ENCODE measurements at places on chromosomes 1 and 21.

DNA sequence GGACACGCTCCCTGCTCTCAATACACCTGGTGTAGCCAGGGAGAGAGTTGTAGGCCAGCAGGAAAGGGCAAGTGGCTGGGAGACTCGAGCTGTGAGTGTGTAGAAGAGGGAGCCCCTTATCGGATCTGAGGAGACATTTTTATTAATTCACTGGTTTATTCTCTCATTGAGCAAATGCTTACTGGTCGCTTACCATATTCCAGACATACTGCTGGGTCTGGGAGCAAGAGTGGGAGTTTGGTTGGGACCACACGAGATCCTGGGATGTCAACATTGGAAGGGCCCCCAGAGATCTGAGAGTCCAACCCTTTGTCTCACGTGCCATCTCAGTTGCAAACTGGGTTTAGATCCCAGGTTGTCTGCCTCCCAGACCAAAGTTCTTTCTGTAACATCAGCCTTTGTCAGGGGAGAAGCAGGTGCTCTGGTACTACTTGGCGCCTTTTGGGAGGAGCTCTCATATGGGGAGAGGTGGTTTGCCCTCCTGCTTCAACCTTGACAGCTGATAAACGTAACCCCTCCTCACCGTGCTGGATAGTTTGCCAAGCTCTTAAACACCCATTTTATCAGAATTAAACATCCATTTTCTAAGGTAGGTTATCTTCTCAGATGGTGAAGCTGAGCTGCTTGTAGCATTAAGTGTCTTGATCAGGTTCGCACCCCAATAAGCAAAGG, 742 bp downstream of the TMEM222 start:
- no peak for DNase-seq

GRCh38 chr1:211830328-211831142, at the start of gene LPGAT1:
TSS of gene LPGAT1 (minus strand) at chr1:211830763. CDS start at chr1:211829296, 1,467 bp downstream.
- peak; percentile 77 for DNase-seq

- DNase-seq, result no peak
Measured at GRCh38 chr1:9629445-9630201, 21.9 kb upstream of the PIK3CD start.

DNA sequence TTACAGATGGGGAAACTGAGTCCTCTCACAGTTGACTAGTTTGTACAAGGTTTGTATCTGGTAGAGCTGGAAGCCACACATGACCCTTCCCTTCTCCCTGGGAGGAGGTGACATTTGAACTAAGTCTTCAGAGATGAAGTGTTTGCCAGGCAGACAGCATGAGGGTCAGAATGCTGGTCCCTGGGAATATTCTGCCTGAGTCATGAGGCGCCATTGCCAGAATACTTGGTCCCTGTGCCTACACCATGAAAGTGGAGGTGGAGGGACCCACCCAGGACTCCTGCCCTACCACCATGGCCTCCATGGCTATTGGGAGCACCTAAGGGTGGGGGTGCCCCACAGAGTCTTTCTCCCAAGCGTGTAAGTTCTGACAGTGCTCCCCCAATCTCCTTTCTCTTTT, 7.0 kb downstream of the RPS6KA1 start:
- no peak for DNase-seq

- DNase-seq, result no peak
Measured at GRCh38 chr1:226093621-226094020, 31.1 kb downstream of the H3-3A start.

DNA sequence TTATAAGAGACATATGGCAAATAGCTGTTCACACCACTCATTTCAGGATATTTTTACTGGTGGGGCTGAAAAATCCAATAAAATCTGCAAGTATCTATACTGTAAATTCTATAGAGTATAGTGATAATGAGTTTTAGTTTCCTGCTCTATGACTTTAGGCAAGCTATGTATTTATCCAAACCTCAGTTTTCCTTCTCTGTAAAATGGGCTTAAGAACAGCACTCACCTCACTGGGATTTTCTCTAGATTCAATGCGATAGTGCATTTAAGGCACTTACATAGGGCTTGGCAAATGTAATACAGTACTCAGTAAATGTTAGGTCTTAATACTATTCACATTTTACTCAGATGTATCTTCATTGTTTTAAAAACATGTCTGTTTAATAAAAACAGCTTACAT, 168.7 kb downstream of the ATG4C start:
- DNase-seq, result no peak

DNA sequence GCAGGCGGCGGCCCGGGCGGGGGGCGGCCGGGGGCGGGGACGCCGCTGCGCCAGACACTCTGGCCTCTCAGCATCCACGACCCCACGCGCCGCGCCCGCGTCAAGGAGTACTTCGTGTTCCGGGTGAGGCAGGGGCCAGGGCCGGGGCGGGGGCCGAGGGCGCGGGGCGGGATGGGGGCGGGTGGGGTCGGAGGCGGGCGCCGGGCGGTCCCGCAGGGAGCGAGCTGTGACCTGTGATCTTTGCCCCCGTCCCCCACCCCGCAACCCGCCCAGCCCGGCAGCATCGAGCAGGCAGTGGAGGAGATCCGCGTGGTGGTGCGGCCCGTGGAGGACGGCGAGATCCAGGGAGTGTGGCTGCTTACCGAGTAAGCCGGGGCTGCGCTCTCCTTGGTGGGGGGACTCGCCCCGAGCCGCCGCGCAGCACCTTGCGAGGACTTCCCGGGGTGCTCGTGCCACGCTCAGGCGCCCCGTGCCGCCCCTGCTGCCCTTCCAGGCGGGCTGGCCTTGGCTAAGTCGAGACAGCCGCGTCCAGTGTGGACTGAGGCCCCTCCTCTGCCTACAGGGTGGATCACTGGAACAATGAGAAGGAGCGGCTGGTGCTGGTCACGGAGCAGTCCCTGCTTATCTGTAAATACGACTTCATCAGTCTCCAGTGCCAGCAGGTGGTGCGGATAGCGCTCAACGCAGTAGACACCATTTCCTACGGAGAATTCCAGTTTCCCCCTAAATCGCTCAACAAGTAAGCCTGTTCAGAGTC, 514 bp downstream of the TPRG1L start:
- DNase-seq, result no peak

DNA sequence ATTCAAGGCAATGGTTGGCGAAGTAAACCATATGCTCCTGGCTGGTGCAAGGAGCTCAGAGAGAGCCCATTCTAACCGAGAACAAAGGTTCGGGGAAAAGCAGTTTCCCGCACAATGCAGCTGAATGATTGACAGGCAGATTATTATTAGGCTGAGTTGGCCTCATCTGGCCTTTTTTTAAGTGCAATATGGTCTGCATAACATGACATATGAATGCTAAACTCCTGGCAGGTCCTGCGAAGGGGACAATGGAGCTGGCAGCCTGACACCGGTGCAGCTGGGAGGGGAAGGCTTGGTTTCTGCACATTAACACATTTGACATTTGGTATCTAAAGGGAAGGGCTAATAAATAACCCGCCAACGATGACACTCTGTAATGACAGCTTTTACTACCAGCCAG, 92.0 kb downstream of the MIS18A start:
- no peak for DNase-seq

DNA sequence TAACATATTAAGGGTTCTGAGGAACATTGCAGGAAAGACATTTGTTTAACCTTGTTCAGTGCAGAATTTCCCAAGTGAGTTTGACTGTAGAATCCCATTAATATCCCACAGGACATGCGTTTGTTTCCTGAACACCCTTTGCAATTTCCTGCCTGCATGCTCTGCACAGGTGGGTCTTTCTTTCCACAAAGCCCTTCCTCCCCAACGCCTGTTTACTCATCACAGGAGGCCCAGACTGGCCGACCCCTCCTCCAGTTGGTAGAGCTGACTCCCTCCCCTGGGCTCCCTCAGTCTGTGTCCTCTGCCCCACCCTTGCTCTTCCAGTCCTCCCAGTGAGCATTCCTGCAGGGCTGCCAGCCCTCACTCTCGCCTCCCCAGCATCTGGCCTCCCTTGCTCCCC, 47.5 kb upstream of the CTPS1 start:
- no peak for DNase-seq

DNA sequence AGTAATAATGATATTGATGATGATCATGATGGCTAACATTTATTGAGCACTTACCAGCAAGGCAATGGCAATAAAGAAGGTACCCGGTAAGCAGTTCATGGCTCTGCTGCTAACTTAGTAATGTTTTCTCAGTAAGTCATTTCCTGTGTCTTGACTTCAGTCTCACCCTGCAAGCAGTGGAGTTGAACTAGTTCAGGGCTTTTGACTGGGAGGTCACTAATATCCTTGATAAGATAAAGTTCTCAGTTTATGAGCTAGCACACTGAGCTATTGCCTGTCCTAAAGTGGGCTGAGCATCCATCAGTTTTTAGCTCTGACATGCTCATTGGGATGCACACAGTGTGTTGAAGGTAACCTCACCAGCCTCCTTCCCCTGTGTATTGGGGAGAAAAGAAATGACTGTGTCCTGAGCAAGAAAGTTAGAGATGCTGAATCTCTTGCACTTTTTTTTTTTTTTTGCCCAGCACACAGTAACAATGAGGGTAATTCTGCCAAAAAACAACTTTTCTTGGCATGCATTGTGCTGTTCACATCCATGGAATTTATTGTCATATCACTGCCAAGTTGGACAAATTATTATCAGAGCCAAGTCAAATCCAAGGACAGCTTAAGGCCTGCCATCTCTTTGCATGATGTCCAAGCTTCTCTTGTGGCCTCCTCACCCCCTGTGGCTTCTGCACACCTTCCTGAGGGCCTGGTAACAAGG, 55.5 kb upstream of the GADD45A start:
- DNase-seq, result no peak

GRCh38 chr1:72521659-72522058, 239.3 kb upstream of the NEGR1 start:
- DNase-seq, result no peak

GRCh38 chr21:45129189-45129923, 55.0 kb downstream of the ADARB1 start:
- DNase-seq, result no peak

GRCh38 chr1:85109475-85109874, 61.2 kb upstream of the MCOLN3 start:
- DNase-seq, result peak; percentile 48

DNA sequence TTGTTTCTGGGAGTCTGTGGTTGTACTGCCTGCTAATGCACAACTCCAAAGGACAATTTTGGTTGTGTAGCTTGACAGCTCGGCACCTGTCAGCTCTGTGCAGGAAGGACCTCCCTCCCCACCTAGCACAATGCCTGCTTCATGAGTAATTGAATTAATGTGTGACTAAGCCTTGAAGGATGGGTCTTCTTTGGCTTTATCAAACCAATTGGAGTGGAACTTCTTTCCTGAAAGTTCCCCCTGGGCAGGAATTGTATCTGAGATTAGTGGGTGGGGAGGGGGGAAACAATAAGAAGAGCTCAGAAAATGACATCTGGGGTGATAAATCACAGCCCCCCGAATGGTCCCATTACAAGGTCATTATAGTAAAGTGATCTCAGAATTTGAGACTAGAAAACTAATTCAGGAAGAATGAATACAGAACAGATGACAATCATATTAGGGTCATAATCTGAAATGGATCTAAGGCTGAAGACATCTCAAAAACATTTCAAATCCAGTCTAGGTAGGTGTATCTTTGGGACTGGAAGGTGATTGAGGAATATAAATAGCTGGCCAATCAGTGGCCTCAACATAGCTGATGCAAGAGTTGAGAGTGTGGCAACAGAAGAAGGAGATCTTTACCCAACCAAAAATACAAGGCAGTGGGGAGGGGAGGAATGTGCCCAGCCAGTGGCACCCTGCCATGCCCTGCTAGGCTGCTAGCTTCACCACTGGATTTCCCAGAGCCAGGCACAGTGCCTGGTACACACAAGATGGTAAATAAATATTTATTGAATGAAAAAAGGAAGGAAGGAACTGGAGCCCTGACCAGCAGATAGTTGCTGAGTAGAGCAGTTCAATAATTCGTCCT, 10.1 kb upstream of the SESN2 start:
- no peak for DNase-seq

DNA sequence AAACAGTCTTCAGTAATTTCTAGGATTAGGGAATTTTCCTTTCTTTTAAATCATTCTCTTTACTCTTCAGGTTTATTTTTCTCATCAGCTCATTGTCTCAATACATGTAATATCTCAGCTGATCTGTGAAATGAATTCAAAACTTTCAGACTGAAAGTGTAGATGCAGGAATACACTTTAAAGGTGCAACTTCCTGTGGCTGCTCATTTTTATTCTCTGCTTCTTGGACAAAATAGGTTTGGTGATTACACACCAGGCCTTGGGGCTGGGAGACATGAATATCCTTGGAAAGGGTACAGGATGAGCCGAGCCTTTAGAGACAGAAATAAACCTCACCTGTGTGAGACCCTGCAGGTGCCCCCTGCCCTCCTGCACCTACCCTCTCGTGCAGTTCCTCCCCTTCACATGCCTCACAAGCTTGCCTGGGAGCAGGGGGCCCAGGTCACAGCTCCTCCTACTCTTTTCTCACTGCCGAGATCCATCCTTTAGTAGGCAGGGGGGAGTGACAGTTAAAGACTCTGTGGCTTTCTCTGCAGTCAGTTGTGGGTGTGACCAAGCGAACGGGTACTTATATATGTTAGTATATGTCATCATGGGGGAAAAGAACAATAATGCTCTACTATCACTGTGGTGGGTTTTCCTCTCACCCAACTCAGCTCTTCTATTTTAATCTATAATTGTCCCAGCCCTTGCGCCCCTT, 23.6 kb downstream of the XCL2 start:
- DNase-seq, result no peak

DNA sequence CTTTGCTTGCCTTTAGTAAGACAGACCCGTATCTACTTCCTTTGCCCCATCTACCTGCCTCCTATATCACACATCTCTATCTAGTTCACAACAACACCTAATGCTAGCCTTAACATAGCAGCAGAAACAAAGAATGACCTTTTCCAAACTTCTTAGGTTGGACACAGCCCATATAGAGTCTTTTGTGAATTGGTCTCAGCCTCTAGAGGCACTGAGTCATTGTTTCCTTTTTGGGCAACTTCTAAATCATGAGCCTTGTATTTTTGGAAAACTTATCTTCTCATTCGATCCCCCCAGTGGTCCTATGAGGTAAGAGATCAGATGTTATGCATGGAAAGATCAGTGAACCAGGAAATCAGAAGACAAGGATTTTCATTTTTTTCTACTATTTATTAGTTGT, 679.4 kb upstream of the USP24 start:
- no peak for DNase-seq

- no peak for DNase-seq
Measured at GRCh38 chr1:40308036-40308727, 8.9 kb downstream of the COL9A2 start.

DNA sequence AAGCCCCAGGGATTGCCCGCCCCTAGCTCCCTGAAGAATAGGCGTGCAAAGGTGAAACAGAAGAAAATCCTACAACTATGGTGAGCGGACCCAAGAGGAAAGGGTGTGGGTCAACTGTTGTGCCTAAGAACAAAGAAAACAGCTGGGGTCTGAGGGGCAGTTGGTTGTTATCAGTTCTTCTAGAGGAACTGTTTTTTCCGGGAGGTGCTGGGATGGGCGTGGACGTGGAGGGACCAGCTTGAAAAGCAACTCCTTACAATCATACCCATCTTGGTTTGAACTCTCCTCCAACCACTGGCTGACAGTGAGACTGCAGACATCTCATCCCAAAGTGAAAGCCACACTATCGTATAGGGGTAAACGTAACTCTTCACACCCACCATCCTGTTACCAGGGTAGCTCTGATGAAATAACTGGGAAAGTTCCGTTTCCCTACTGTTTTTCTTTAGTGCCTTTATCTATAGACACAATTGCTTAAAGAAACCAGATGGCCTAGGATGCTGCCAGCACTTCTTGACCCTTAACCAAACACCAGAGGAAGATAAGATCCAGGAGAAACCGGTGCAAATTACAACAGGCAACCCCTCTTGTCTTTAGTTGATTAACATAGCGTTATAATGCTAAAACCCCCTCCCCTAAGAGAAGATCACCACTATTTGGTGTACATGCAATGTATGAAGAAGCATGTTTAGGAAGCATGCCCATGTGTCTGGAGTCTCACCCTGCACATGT, 25.6 kb upstream of the FAM89A start:
- no peak for DNase-seq

- no peak for DNase-seq
Measured at GRCh38 chr1:32341186-32341757, 5.2 kb upstream of the MARCKSL1 start.

Data from left hindlimb (tissue), 1 donor.